ENCODE measurements at places on chromosomes 16 and 17.

- DNase-seq, result no peak
Observed at GRCh38 chr17:74276051-74276476, 2.0 kb downstream of the DNAI2 start.

DNA sequence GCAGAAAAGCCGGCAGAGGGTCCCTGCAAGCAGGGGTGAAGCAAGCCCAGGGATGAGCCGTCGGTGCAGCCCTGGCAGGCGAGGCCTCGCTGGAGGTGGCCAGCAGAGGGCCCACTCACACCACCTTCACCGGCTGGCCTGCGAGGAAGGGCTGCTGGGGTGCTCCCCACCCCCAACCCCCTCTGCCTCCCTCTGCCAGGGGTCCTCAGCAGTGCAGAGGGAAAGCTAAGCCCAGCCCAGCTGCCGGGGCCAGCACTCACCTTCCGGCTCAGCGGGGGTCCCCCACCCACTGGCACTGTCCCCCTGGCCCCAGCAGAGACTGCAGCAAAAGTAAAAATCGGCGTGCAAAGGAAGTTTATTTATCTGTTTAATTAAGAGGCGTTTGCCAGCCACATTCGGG lies 113.4 kb downstream of the ENGASE start:
- no peak for DNase-seq

DNA sequence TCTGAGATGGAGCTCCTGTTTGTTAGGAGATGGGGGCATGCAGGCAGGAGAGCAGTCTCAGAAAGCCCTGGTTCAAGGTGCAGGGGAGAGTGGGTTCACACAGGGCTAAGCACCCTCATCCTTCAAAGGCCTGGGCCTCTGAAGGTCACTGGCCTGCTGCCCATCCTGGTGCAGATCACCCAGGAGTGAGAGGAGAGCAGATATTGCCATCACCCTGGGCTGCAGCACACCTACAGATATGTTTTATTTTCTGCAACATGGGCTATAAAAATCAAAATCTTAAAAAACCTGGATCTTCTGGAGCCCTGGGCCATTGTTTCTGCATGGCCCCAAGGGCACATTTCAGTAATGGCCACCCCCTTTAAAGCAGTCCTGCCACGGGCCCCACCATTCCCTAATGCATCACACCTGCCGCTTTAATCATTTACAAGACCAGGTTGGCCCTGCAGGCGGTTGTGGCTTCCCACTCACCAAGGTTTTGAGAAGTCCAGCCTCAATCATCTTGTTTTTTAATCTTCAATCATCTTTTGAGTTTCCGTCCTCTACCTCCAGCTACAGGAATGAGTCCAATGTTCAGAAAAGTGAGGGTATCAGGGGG lies 20.4 kb upstream of the NUP93 start:
- no peak for DNase-seq

DNA sequence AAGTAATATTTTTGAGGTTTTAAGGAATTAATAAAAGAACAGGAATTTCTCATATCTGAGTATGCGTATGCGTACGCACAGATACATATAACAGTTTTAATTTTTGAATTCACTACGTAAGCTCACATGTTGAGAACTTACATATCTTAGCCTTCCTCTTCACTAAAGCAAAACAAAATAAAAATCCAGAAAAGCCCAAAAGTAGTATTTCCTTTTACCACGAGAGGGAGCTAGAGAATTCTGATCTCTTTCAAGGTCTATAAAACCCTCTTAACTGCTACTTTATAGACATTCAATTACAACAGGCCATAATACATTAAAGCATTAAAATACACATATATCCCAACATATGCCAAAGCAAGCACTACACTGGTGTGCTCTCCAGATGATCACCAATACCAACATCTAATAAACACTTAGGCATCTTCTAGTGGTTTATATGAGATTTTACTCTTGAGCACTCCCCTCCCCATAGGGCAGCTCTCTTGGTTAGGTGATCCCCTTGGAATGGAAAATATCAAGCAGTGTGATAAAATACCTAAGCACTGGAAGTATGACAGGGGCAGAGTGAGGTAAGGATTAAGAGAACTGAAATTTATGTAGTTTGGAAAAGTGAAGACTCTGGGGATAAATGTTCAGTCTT lies 94.0 kb downstream of the SKAP1 start:
- DNase-seq, result peak; percentile 70

- DNase-seq, result no peak
Observed at GRCh38 chr16:85629326-85629725, 16.2 kb downstream of the GSE1 start.

DNA sequence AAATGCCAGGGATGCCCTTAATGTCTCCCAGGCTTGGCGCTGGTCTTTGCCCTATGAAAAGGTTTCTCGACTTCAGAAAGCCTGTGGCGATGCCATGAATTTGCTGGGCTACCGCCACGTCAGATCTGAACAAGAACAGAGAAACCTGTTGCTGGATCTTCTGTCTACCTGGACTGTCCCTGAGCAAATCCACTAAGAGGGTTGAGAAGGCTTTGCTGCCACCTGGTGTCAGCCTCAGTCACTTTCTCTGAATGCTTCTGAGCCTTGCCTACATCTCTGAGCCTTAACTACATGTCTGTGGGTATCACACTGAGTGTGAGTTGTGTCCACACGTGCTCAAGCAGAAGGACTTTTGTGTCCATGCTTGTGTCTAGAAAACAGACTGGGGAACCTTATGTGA lies 11.4 kb downstream of the CHST4 start:
- DNase-seq, result peak; percentile 19

GRCh38 chr17:81049973-81050551 lies 15.1 kb downstream of the BAIAP2 start:
- no peak for DNase-seq

DNA sequence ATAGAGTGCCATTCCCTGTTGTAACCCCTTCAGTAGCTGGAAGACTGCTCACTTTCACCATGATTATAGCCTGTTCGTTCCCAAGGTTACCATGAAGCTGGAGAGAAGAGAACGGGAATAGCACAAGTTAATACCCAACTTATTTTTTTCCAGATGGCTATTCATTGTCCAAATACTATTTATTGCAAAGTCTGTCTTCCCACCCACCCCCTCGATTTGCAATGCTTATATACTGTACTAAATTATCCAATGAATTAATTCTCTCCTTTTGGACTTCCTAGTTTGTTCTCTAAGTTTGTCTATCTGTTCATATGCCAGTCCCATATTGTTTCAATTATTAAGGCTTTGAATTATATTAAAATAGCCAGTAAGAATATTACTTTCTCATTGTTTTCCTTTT lies 231.0 kb downstream of the RAB11FIP4 start:
- no peak for DNase-seq

DNA sequence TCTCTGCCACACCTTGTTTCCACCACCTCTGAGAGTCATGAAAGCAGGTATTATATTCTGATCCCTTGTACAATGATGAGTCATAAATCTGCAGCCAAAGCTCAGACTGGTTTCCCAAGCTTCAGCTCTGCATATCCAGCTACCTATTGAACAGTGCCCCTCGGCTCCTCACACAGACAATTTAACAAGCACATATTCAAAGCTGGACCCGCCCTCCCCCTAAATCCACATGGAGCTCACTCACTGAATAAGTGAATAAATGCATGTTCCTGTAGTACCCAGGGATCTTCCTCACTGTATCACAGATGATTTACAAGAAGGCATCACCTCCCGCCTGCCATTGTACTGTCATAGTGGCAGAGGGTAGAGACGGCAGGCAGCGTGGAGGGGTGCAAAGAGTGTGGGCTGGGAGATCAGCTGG lies 516.4 kb downstream of the GRIN2A start:
- DNase-seq, result no peak

- no peak for DNase-seq
Observed at GRCh38 chr16:10493276-10493675, 87.1 kb downstream of the EMP2 start.

GRCh38 chr16:57009643-57010170 lies 20.4 kb downstream of the NLRC5 start:
- no peak for DNase-seq

GRCh38 chr16:20259541-20259940 lies 67.8 kb downstream of the GP2 start:
- DNase-seq, result no peak

DNA sequence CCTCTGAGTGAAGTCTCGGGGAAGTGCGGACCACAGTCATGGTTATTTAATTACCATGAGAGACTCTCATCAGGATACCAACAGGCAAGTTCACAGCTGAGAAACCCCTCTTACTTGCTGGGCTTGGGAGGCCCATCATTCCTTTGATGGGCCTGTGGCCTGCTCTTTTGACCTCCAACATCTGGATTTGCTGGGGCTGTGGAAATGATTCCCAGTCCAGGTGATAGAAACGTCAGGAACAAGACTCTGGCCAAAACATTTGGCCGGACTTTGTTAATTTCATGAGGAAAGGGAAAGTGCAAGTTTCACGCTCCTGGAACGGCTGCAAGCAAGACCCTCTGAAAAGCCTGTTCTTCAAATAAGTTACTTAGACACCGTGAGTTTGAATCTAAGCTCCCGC lies 42.5 kb downstream of the TMEM114 start:
- DNase-seq, result no peak

DNA sequence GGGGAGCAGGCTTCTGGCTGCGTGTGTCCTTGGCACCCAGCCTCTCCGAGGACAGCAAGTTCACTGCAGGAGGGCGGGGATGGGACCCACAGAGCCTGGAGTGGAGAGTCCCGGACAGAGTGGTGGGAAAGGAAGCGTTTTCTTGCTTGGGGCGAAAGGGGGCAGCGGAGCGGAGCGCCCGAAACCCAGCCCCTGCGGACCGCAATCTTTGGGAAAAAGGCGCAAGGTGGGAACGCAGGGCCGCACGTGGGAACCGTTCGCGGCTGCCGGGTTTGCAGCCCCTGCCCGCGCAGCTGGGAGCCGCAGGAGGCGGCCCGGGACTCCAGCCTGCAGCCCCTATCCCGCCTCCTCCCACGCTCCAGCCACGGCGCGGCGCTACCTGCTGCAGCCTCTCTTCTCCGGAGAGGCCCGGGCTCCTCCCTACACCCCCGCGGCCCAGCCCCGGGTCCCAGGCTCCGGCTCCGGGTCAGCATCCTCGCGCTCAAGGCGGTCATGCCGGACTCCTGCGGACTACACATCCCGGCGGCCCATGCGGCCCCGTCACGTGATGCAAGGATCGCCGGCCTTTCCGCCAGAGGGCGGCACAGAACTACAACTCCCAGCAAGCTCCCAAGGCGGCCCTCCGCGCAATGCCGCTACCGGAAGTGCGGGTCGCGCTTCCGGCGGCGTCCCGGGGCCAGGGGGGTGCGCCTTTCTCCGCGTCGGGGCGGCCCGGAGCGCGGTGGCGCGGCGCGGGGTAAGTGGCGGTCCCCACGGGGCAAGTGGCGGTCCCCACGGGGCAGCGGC lies at the start of the genes NTHL1 and TSC2:
TSS of gene NTHL1 (minus strand) at position 505 of the 786 bp plus-strand sequence. CDS start at position 494, 11 bp downstream.
TSS of gene TSC2 (plus strand) at position 656 of the 786 bp plus-strand sequence. CDS start 631 bp downstream, outside the sequence.
- DNase-seq, result peak; percentile 88

- peak; percentile 21 for DNase-seq
Observed at GRCh38 chr17:51430591-51430990, 170.2 kb downstream of the UTP18 start.

- no peak for DNase-seq
Observed at GRCh38 chr17:67386965-67387551, 10.0 kb downstream of the PITPNC1 start.
